Right cardiac atrium (tissue), 5 donors: ENCODE measurements at places on chromosomes 16 and 17. TPM values are rescaled to one million over a fixed set of nuclear protein-coding genes. Genes with fewer than 3 reads are reported as not detected.

The ZC3H18 gene
- 17.5 TPM for total RNA-seq

DNA sequence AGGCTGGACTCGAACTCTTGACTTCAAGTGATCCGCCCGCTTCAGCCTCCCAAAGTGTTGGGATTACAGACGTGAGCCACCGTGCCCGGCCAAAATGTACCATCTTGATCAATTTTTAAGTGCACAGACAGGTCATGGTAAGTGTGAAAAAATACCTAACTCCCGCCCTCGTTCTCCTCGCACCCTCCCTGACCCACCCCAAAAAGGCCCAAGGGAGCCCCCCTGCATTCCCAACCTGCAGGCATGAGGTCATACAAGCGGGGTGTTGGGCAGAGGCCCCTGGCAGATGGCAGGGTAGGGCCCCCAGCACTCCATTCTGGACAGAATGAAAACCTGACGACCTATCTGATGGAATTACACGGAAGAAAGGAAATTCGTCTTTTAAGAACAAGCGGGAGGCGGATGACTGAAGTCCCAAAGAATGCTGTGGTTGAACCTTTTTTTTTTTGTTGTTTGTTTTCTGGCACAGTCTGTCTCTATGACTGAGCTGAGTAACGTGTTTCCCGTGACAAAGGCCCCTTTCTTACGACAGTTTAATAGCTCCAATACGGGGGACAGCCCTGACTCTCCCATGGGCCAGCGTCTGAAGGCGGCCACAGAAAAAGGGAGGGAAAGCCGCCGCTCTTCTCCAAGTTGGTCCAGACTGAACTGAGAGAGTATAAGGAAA, 376.4 kb downstream of the SLC39A11 start:
- DNase-seq, result peak; percentile 38

- DNase-seq, result peak; percentile 96
Measured at GRCh38 chr17:7589204-7589868, 558 bp downstream of the SOX15 start.

DNA sequence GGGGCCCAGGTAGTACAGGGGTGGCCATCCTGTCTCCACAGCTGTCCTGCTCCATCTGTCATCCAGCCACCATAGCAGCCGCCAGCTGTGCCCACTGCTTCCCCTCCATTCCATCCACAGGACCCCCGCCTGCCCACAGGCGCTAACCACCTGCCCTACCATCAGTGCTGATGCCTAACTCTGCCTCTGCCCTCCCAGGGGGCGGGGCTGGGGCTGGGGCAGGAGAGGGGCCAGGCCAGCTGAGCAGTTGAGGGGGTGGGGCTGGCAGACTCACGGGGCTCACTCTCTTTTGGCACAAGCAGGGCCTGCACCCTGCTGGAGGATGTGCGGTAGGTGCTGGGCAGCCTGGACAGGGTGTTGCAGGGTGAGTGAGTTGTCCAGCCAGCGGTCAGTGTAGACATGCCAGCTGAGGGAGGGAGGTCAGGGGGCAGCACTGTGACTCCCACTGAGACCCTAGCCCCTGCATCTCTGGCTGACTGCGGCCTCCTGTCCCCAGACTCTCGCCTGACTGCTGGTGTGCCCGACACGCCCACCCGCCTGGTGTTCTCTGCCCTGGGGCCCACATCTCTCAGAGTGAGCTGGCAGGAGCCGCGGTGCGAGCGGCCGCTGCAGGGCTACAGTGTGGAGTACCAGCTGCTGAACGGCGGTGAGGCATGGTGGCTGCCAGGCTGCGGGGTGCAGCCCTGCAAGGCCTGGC, 9.6 kb downstream of the GALK1 start:
- peak; percentile 58 for DNase-seq

DNA sequence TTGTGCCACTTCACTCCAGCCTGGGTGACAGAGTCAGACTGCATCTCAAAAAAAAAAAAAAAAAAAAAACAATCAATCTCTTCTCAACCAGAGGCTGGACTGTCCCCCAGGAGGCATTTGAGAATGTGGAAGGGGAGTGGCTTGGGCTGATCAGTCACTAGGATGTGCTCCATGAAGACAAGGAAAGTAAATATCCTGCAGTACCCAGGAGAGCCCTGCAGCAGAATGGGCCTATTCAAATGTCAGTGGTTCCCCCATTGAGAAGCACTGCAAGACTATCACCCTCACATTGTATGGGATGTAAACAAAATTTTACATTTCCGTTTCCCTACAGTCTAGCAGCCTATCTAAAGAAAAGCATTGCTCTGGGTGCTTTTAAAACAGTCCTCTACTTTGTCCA, 70.3 kb downstream of the DNAH9 start:
- DNase-seq, result no peak

GRCh38 chr16:28168991-28169554, 42.7 kb downstream of the XPO6 start:
- no peak for DNase-seq

DNA sequence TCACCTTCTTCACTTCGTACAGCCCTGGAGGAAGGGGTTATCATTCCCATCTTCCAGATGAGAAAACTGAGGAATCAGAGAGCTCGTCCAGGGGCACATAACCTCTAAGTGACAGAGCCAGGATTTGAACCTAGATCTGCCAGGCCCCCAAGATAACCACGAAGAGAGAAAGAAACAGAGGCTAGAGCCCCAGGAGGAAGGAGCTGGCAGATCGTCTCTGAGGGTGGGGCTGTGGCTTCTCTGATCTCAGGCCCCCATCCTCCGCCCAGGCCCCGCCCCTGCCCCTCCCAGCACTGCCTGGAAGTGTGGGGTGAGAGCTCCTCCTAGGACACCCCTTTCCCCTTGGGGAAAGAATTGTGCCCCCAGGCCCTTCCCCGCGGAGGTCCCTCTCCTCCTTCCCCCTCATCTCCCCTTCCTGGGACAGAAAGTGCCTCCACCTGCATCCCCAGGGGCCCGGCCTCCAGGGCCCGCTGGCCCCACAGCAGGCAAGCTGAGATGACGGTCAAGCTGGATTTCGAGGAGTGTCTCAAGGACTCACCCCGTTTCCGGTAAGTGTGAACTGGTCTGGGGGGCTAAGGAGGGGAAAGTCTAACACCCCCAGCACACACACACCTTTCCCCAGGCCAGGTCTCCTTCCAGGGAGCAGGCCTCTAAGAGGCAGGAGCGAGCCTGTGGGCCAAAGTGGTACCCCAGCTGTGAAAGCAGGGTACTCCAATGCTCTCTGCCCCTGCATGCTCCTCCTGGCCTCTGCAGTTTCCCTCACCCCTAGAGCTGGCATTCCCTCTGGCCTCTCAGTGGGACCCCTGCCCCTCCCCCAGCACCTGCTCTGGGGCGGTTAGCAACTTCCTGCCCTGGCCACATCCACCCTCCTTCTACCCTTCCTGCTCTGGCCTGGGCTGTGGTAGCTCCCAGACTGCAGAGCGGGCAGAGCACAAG, at the start of gene ACAP1:
Gene ACAP1, plus strand, starts transcription at position 290 of the 936 bp plus-strand sequence. Its CDS starts 206 bp downstream, at position 496.
- DNase-seq, result peak; percentile 75
